ENCODE measurements at places on chromosomes 4 and X. TPM values are rescaled to one million over a fixed set of nuclear protein-coding genes. Genes with fewer than 3 reads are reported as not detected.

Gene FMR1NB
- total RNA-seq: not detected

Gene KLHL4
- not detected for total RNA-seq

Gene PGAM4
- total RNA-seq: 0.79 TPM

Gene SLITRK2
- not detected for total RNA-seq

Gene TMEM175
- 12.7 TPM for total RNA-seq

Gene SORCS2
- 0.05 TPM for total RNA-seq

Gene CT83
- not detected for total RNA-seq

Gene PFKFB1
- 0.47 TPM for total RNA-seq

Gene OPRPN
- not detected for total RNA-seq

Gene CXCL5
- not detected for total RNA-seq

Gene ADGRG4
- total RNA-seq: not detected

Gene SLC6A14
- total RNA-seq: not detected

Gene NSD2
- total RNA-seq: 208 TPM

Gene XAGE5
- not detected for total RNA-seq

Gene BBS7
- total RNA-seq: 18.7 TPM

Gene SPARCL1
- not detected for total RNA-seq

Gene SGMS2
- total RNA-seq: 0.80 TPM

Gene ARX
- not detected for total RNA-seq

Gene SPANXN4
- not detected for total RNA-seq

Gene TMSB4X
- total RNA-seq: 5,311 TPM

Gene PPP1R2C
- not detected for total RNA-seq

Gene APOO
- total RNA-seq: 27.1 TPM

All from activated CD4-positive, alpha-beta T cell treated with anti-CD3 and anti-CD28 coated beads, Interleukin-2, amount 10 ng/mL, durations not matched to agents 24 days and 14 days (primary cell).